DMS153 (cell line): ENCODE measurements at places on chromosomes 3 and 15.

- DNase-seq, result no peak
Observed at GRCh38 chr15:78737187-78737820, 74.0 kb downstream of the ADAMTS7 start.

DNA sequence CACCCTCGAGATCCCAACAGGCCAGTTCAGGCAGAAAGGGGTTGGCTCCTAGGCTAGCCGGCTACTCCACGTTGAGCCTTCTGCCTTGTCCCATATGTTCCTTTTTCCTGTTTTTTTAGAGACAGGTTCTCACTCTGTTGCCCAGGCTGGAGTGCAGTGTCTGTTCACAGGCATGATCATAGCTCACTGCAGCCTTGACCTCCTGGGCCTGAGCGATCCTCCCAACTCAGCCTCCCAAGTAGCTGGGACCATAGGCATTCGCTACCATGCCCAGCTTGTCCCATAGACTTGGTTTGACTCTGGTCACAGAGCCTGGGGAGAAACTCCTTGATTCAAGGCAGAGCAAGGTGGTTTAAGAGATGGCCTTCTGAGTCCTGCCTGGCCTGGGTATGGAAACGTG is 32.3 kb downstream of the ZNF710 start:
- DNase-seq, result no peak

GRCh38 chr15:89494941-89495637 is 1.3 kb downstream of the RHCG start:
- DNase-seq, result no peak

- DNase-seq, result no peak
Observed at GRCh38 chr3:182479419-182480336, 313.6 kb upstream of the ATP11B start.

GRCh38 chr15:58985443-58985842 is 2.0 kb upstream of the RNF111 start:
- DNase-seq, result no peak

DNA sequence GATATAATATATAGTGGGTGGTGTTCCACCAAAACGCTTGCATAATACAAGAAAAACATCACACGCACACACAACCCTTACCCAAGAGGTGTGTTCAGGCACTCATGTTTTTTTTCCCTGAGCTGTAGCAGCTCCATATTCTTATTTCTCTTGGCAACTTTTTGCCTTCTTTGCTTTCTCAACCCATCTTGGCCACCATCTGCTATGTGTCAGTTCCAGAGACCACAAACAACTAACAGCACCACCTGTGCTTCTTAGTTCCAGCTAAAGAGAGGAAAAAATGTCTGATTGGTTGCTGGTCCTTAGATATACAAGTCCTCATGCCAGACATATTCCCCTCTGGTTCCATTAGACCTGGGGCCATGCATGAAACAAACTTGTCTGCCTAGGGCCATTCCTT is 11.9 kb downstream of the ACTC1 start:
- no peak for DNase-seq

DNA sequence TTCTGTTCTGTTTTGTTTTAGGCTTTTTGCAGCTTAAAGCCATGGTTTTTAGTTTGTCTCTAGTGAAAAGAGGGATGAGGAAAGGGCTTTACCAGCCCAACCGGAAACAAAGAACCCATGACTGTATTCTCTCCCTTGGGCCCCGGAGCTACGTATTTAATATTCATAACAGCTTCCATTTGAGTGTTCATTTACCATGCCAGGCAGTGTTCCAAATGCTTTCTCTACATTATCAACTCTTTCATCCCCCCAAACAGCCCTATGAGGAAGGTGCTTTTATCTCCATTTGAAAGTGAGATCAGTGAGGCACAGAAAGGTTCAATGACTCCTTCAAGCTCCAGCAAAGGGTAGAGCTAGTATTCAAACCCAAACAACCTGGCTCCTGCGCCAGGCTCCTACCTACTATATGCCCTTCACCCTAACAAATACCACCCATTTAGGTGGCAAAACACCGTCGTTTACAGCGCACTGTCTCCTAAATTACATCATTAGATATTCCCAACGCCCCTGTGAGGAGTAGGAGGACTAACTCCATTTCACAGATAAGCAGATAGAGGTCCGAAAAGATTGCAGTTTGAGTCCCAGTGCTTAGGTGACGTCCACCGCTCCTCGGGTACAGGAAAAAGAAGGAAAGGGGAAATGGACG is 27.9 kb downstream of the GTPBP8 start:
- DNase-seq, result no peak

DNA sequence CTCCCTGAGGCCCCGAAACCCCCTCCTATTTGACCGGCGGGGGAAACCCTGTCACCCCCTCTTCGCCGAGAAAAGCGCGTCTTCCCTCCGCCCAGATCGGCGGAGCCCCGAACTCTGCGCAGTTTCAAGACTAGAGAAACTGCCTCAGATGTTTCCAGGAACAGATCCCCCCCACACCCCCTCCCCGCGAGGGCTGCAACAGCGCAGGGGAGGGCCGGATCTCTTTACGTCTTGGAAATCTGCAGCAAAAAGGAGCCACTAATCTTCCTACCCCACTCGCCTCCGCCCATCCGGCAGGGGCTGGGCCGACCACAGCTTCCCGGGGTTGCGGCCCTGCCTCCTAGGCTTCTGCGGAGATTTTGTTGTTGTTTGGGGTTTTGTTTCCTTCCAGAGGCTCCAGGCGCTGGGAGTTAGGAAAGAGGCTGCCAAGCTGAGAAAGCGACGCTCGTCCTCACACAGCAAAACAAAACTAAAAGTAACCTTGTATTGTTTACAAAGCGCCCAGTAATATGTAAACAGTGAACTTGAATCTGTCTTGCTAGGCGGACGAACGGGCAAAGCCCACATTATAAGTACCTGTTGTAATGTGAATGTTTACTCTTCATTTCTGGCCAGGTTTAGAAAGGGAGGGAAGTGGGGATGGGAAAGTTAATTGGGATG is 2.2 kb downstream of the FOXB1 start:
- no peak for DNase-seq

GRCh38 chr3:188904670-188905069 is 267.1 kb upstream of the TPRG1 start:
- DNase-seq, result no peak

GRCh38 chr3:106281221-106281620 is 412.4 kb upstream of the CBLB start:
- no peak for DNase-seq

DNA sequence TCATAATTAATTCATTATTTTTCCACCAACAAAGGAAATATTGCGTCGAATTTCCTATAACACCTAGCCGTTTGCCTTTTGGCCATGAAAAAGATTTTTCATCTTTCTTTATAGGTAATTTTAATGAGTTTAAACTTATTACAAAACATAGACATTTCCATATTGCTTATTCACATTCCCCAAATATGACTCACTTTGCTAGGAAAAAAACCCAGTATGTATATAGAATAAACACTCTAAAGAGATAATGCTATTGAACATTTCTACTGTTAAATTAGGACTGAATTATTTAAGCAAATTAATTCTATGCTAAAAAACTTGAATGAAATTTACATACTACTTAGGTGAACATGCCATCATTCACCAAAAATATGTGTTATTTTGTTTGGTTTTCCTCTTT is 16.2 kb downstream of the ZPLD1 start:
- DNase-seq, result no peak

GRCh38 chr3:179653096-179653797 is 407 bp downstream of the USP13 start:
- DNase-seq, result peak; percentile 44

- DNase-seq, result no peak
Observed at GRCh38 chr15:41778521-41778920, 4.2 kb downstream of the MAPKBP1 start.

DNA sequence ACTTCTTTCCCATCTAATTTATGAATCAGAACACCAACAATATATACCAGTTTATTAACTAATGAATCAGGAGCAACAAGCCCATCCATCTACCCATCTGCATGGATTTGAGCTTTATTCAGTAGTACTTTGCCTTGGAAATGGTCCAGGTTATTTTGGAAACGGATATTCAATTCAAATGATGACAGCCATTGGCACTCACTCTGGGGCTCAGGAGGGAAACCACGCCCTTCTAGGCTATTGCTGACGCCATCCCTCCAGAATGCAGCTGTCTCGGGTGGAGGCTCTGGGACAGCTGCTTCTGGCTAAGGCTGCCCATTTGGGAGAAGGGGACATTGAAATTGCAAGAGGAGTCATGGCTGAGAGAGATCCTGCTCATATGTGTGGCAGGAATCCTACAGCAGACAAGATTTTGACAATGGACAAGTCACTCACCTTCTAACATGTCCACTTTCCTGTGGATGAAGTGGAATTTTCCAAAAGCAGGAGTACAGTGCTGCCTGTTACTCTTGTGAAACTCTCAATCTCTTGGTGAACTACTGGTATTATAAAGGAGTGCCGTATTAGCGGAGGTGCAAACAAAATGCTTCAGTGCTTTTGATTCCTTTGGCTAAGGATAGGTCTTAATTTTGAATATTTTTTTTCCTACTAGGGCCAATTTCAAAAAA is 29.3 kb upstream of the TRAK1 start:
- no peak for DNase-seq

GRCh38 chr15:54517366-54517765 is 539.1 kb downstream of the UNC13C start:
- DNase-seq, result no peak
